ENCODE measurements at places on chromosomes 7 and 10.

DNA sequence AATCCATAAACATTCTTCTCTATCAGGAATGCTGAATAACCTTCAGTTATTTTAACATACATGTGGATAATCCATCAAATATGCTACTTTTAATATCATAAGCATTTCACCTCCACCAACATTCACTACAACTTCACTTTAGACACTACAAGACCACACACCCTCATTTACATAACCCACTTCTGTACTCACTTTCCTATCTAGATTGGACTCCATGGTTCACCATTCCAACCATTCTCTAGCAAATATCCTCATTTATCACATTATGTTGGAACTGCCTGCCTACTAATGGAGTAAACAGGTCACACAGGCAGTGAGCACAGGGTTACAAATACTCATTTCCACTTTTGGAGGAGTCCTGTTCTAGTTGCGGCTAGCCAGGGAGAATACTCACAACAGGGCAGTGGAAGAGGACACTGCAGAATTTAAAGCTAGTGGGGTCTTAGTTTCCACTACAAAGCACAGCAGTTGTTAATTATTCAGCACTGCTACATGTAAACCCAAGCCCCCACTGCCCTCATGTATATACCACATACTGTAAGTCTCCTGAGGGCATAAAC lies 18.4 kb downstream of the SNX13 start:
- no peak for DNase-seq

- DNase-seq, result no peak
These were observed 100.6 kb downstream of the BAMBI start for GRCh38 chr10:28777911-28778310.

- peak; percentile 77 for DNase-seq
These were observed 152.6 kb upstream of the KLF14 start for GRCh38 chr7:130886438-130887135.

DNA sequence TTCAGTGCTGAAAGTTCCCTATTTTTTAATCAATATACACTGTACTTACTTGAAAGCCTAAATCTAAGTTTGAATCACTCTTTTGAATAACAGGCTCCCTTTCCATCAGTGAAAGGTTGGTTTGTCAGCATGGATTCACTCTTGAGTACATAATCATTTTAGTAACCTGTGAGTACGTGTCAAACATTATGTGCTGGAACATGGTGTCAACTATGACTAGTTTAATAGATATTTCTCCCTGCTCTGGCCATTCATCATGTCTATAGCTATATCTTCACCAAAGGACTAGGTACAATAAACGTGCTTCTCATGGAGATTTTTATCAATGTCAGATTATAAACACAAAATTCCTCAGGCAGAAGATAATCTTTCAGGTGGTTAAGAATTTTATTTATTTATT lies 61.7 kb upstream of the MDFIC start:
- no peak for DNase-seq

DNA sequence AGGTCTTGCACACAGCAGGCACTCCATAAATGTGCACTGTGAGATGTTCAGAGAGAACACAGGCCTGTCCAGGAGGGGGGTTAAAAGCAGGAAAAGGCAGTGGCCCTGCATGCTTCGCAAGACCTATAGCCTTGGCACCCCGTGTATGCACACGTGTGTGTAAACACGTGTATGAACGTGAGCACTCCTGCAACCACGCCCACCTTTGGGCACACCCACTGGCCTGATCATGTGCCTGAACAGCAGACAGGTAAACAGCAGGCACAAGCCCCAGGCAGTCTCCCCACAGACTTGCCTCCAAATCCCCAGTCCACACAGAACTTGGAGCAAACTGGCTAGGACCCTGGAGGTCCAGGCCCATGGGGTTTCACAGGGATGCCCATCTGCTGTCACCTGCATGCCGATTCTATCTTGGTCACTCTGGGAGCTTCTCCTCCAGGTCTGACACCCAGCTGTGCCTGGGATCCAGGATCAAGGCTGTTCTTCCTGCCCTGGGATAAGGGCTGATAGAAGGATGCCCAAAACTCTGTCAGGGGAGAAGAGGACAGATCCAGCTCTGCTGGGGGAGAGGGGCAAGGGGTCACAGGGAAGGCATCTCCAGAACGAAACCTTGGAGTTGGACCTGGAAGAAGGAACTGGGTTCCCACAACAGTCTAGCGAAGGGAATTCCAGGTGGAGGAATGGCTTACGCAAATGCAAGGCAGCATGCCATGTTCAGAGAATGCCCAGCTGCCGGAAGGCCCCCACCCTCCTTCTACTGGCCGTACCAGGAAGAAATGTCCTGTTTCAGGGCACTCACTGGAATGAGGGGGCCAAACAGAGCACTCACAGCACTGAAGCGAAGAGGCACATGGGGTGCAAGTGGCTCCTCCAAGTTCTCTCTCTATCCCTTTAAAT lies 14.3 kb upstream of the ZMIZ1 start:
- no peak for DNase-seq

DNA sequence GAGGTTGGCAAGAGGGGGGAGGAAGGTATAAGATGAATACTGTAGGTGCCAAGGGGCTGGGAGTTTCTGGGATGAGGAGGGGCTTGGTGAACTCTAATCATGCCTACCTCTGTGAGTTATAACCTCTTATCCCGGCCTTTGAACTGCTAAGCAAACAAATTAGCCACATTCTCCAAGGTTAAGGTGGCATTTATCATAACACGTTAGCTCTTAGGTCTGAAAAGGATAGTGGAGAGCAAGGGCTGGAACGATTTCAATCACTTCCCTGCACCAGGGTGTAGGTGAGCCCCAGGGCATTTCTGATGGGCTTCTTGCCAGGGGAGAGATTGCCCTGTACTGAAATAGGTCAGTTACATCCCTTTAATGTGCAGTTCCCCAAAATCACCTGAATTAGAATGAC lies 28.6 kb upstream of the DMBT1 start:
- no peak for DNase-seq

DNA sequence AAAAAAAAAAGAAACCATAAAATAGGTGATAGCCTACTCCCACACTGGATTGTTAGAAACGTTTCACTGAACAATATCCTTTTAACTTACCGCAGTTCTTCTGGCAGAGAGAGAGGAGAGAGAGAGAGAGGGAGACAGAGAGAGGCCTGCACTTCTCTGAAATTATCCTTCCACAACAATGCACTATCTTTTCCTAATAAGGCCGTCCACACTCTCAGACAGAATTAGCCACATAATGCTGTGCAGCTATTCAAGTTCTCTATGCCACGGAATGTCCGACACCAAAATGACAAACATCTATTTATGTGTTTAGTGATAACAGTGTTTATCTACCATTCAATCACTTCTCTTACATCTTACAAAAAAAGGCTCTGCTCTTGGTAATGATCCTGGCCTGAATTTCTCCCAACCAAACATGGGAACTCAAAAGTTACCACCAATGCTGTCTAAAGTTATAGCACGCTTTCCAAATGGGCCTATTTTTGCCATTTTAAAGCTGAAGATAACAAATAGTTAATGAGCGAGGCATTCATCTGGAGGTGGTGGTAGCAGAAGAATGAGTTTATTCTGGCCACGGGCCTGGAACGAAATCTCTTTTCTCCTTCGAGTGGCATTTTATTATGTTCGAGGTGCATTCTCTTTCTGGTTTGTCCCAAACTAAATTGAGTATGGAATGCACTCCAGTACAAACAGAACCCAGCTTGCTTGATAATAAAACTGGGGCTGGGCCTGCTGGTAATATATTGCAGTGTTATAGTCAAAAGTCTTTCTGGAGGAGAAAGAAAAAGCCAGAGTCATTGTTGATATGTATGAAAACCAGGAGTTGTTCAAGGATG lies 160.2 kb upstream of the SVIL start:
- no peak for DNase-seq

GRCh38 chr10:50432211-50433009 lies 181.1 kb upstream of the ASAH2 start:
- no peak for DNase-seq

DNA sequence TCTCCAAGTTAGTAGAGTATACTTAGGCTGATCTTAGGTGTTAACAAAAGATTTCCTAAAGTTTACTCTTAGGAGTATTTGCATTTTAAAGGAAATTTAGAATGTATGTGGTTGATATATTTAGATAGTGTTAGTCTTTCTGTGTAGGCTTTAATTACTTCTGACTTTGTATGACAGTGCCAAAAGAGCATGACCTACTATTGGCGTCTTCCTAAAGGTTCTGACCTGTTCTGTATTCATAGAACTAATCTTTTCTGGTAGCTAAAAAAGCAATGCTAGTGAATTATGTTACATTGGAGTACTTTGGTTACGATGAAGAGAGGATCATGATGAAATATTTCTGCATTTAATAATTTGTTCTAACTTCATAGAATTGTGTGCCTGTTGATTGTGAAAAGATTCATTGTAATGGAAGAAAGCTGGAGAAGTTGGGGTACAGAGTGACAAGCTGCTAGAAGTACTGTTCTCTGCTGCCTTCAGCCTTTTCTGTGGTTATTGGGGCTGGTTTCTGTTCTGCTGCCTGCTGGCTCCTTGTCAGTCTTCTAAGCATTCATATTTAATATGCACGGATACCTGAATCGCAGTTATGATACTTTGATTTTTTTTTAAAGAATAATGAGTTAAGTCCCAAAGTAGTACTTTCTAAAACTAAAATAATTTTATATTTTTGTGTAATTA lies 13.2 kb downstream of the WAC start:
- no peak for DNase-seq

- no peak for DNase-seq
These were observed 733 bp upstream of the ARL5B start for GRCh38 chr10:18658271-18659124.

- DNase-seq, result peak; percentile 78
These were observed 12.4 kb downstream of the GNAT3 start for GRCh38 chr7:80499350-80499953.

DNA sequence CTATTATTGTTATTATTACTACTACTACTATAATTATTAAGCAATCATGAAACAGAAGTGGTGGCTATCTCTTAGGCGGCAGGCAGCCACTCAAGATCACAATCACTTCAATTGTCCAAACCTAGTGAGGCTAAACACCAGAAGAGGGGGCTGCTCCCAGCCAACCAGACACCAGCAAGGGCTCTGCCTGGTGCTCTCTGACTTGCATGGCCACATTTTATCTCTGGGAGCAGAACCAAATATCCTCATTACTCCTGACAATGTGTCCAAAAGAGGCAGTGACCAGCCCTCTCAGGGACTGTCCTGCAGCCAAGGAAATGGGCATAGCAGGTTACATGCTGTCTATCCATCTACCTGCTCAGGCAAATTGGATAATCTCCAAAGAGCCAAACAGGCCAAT lies 187.4 kb upstream of the PDE1C start:
- no peak for DNase-seq

GRCh38 chr7:46291601-46292150 lies 370.6 kb upstream of the IGFBP3 start:
- DNase-seq, result peak; percentile 44

GRCh38 chr7:2713370-2713769 lies 25.4 kb downstream of the AMZ1 start:
- DNase-seq, result no peak

GRCh38 chr10:31940839-31941653 lies 12.4 kb upstream of the ARHGAP12 start:
- DNase-seq, result no peak

GRCh38 chr7:13457790-13458189 lies 531.7 kb downstream of the ETV1 start:
- no peak for DNase-seq

DNA sequence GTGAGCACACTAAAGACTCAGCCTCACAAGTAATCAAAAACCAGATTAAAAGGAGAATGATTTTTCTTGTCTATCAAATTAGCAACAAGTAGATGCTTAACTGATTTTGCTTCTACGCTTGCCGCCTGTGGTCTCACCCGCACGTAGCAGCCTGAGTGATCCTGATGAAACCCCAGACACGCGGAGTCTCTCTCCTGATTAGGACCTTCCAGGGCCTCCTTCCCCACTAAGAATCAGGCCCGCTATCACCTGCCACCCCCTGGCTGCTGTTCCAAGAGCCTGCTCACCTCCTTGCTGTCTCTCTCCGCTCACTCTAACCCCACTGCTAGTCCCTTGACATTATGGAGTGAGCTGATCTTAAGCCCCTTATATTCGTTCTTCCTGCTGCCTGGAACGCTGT lies 325.9 kb upstream of the NRP1 start:
- DNase-seq, result no peak

GRCh38 chr10:91694170-91694794 lies 61.4 kb upstream of the PPP1R3C start:
- no peak for DNase-seq

GRCh38 chr10:131073469-131074035 lies 238.0 kb downstream of the TCERG1L start:
- DNase-seq, result no peak

- DNase-seq, result no peak
These were observed 8.3 kb downstream of the LSM5 start for GRCh38 chr7:32481921-32482320.

DNA sequence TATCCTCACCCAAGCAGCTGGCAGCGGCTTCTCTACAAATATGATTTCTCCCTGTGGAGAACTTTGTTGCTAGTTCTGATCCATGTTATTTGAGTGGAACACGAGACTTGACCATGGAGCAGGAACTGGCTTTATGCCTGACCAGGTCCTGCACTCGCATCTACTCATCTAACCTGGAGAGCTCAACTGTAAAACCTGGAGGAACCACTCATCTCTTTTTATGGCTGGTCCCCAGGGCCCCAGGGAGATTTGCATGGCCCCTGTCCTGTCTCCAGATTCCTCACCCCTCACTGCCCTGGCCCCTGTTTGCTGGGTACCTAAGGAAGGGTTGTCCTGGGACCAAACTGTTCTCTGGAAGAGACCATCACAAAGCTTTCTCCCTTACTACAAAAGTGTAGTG lies 16.0 kb downstream of the TCAF1 start:
- DNase-seq, result no peak

DNA sequence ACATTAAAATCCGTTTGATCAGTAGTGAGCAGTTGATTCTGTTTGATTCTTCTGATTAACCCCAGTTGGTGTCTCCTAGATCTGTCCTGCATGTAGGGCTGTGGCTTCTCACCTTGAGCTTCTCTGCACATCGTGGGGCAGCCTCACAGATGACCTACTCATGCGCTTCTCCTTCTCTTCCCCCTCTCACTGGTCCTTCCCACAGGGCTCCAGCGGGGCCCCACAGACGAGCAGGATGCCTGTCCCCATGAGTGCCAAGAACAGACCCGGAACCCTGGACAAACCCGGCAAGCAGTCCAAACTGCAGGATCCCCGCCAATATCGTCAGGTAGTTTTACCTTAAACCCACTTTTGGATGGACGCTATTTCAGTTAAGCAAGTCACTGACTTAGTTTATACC lies 178.9 kb downstream of the ARHGAP21 start:
- DNase-seq, result no peak

- DNase-seq, result no peak
These were observed 508.2 kb downstream of the ZWINT start for GRCh38 chr10:55852900-55853299.

- no peak for DNase-seq
These were observed 245.5 kb downstream of the DYNC1I1 start for GRCh38 chr7:96017877-96018276.

GRCh38 chr10:9038146-9038714 lies 983.7 kb downstream of the GATA3 start:
- no peak for DNase-seq

GRCh38 chr10:7239312-7239985 lies 171.4 kb downstream of the SFMBT2 start:
- DNase-seq, result no peak

- no peak for DNase-seq
These were observed 9.3 kb downstream of the KLHL7 start for GRCh38 chr7:23114896-23115295.

Measured in gastrocnemius medialis (tissue), 4 donors.